ENCODE measurements at places on chromosomes 7 and 10.

GRCh38 chr7:34057956-34058355 is 152.6 kb downstream of the BMPER start:
- ATAC-seq: no peak

- ATAC-seq: no peak
Measured at GRCh38 chr7:22008087-22008486, 62.4 kb upstream of the CDCA7L start.

DNA sequence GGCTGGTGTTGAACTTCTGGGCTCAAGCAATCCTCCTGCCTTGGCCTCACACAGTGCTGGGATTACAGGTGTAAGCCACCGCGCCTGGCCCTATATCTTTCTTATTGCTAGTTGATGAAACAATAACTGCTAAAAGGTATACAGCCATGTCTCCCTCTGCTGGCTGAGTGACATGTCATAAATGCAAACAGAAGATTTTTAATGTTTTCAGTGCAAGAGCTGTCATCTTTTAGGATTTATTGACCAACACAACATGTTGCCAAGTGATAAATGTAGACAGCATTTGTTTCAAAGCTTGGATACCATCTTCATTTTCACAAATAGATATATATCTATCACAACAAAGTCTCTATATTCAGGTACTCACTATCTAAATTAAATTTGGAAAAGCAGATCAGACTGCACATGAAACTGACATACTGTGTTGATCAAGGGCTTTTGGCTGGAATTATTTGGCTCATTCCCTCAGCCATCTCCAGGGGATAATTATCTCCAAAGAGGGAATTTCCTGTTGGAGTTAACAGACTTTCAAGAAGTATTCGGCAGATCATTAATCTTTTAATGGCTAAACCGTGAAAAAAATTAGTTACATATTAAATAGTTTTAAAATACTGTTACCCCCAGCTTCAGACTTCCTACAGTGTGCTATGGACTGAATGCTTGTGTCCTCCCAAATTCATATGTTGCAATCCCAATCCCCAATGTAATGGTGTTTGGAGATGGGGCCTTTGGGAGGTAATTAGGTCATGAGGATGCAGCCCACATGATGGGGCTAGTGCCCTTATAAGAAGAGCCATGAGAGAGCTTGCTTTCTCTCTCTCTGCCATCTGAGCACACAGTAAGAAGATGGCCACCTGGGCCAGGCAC is 41.3 kb upstream of the SRPK2 start:
- peak; percentile 43 for ATAC-seq

DNA sequence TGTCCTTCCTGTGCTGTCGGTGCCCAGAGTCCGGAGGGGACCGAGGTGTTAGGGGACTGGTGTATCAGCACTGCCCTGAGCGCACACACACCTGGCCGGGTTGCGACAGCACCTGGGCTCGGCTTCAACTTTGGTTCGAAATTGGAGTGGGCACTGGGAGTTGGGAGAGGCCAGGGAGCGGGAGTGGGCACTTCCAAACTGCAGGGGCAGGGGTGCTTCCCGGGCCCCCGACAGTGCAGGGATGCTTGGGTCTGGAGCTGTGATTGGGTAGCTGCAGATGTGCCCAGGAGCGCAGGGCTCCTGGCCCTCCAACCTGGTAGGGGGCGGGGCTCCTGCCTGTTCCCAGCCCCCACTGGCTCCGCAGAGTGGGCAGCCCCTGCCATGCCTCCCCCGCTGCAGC is 7.7 kb downstream of the BBS9 start:
- ATAC-seq: no peak

DNA sequence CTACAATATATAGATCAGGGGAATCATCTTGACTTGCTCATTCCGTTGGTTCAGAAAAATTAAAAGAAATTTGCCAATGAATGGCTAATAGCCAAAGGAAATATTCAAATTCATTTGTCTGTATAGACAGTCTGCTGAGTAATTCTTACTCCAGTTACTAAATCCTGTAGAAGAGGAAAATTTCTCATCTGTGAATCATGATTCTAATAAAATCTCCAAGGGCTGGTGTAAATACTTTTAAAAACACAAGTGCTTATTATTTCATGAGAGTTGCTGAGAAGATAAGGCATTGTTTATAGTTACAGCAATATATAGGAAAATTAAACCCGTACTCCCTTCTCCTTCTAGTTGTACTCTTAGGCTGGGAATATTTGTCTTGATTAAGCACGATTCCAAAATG is 53.0 kb downstream of the WNT2 start:
- no peak for ATAC-seq

DNA sequence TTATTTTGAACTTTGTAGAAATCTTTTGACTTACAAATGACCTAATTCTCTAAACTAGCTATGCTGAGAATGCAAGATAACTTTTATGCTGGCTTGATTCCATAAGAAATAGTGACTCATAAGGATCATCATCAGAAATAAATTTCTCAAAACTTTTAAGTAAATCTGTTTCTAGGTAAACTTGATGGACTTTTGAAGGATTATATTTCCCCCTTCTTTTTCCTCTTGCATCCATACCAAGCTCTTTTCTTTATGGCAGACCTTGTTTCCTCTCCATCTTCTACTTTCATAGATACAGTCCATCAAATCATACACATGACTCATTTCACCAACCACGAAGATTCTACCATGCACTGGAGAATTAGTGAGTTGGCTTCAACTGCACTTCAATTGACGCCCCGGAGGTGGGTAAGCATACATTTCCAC is 336.3 kb downstream of the KCNMA1 start:
- no peak for ATAC-seq

GRCh38 chr10:31745612-31746376 is 182.8 kb downstream of the ARHGAP12 start:
- ATAC-seq: peak; percentile 44

GRCh38 chr10:74293686-74294371 is 142.8 kb downstream of the ADK start:
- no peak for ATAC-seq

GRCh38 chr7:128370491-128370890 is 9.0 kb upstream of the PRRT4 start:
- ATAC-seq: no peak

DNA sequence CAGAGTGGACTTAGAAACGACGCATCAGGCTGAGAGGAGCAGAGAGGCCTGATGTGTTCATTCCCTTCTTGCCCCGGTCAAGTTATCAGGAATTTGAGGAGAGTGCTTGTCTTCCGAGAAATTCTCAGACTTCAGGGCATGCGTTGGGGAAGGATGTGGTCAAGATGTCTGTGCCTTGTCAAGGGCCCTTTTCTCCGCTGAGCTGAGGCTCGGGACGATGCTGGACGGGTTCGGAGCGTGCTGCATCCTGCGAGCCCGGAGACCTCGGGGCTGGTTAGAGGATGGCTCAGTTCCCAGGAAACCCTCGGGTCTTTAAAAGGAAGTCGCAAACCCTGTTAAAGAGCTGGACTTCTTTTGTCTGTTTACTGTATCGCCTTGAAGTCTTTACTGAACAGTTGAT is 325.4 kb downstream of the ADARB2 start:
- no peak for ATAC-seq

DNA sequence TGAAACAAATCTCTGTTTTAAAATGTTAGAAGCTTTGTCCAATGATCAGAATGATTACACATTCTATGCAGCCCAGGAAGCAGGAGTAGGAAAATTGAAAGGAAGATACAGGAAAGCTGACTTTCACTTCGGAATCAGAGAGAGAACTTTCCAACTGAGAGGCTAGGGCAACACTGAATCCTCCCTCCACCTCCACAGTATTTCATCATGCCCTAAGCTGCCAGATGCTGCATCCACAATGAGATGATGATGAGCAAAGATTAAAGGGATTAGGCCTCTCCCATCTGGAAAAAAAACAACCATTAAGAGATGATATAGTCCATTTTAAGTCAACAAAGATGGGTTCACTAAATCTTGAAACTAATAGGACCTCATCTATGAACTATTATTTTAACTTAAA is 215.6 kb downstream of the GPR37 start:
- no peak for ATAC-seq

DNA sequence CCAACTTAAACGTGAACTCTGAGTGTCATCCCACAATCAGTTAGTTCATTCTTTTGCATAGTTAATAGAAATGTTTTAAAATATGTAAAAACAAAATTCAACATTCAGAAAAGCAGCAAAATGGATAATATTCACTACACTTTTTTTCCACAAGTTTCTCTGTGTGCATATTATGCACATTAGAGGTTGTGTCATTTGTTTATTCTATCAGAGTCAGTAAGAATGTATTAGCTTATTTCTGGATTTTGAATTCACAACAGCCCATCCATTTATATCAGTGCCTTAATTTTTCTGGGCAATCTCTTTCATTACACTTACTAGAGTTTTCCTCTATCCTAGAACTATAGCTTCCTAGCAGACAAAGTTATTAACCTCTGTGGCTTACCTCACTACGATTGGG is 432.7 kb upstream of the SEMA3A start:
- no peak for ATAC-seq

DNA sequence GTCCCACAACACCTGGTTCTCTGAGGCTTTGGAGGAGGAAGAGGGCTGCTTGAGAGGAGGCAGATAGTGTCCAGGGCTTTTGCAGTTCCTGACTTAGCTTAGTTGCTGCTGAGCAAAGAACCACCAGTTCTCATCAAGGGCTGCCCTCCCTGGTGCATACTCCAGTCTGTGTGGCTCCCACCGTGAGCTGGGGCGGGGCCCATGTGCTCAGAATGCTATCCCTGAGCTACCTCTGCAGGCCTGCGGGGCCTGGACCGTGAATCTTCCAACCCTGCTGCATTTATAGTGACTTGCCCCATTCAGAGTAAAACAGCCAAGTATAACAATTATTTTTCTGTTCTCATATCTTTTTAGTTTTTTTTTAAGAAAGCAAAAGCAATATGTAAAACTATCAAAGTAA is 49.2 kb downstream of the TACR2 start:
- no peak for ATAC-seq

DNA sequence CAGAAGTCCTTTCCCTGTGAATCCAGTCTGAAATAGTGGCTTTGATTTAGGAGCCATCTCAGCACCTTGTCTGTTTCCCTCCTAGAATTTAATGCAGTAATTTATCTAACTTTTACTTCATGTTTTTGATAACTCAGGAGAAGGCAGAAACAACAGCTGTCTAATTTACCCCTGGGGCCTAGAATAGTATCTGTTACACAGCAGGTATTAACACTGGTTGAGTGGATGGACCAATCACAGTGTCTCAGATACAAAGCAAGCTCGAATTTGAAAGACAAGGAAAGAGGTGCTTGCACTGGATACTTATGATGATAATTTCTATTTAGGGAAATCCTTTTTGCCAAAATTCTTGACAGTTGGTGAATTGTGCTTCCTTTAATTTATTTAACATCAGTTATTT is 23.4 kb downstream of the CHRM2 start:
- no peak for ATAC-seq

GRCh38 chr10:89122433-89123051 is 84.6 kb downstream of the CH25H start:
- ATAC-seq: no peak

DNA sequence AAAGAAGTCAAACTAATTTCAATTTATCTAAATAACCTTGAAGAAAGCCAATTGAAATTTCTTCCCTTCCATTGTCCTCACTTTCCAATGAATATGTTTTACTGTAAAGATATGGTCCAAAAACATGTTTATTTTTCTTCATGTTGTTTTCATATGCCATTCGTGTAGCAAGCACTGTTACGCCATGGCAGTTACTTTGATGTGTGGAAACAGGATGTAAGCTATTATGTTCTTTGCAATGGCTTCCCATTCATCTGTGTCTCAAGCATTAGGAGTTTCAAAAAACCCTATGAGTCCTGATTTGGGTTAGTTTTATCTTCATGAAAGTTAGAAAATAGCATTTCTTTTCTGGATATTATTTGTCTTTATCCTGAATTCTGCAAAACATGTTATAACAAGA is 31.0 kb downstream of the GPR141 start:
- ATAC-seq: no peak

DNA sequence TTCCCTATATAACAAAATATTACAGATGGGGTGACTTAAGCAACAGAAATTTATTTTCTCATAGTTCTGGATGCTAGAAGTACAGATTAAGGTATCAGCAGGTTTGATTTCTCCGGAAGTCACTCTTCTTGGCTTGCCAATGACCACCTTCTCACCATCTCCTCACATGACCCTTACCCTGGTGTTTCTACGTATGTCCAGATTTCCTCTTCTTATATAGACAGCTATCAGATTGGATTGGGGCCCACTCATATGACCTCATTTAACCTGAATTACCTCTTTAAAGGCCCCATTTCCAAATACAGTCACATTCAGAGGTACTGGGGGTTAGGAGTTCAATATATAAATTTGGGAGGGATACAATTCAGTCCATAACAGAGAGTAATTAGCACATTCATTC is 17.0 kb upstream of the RAPGEF5 start:
- ATAC-seq: no peak

- ATAC-seq: peak; percentile 61
Measured at GRCh38 chr7:157633465-157634185, 296.8 kb downstream of the DNAJB6 start.

DNA sequence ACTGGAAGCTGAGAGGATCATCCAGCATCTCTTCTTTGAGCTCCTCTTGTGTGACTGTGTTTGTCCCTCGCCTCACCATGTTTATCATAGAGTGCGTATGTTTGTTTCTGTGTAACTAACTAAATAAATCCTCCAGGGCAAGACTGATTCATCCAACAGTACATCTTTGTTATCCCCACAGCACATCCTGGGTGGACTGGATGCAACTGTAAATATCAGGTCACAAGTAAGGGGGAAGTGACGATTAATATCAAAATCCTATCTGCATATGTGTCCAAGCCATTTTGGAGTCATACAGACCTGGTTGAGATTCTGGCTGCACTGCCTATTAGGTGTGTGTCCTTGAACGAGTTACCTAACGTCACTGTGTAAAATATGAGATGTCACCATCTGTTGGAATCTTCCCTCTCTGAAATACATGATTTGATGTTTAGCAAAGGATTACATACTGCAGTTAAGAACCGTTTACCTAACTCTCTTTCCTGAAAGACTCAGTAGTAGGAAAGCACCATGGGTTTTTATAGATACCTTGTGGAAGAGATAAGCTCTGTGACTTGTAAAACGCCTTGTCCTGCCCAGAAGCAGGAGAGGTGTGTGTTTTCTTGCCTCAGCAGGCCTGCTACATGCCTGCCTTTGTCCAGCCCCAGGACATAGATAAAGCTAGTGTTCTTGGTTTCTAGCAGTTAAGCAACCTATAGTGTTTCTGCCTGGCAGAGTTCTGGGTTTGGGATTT is 25.8 kb downstream of the WBP1L start:
- no peak for ATAC-seq

GRCh38 chr10:65275296-65275695 is 1650.5 kb upstream of the LRRTM3 start:
- no peak for ATAC-seq

DNA sequence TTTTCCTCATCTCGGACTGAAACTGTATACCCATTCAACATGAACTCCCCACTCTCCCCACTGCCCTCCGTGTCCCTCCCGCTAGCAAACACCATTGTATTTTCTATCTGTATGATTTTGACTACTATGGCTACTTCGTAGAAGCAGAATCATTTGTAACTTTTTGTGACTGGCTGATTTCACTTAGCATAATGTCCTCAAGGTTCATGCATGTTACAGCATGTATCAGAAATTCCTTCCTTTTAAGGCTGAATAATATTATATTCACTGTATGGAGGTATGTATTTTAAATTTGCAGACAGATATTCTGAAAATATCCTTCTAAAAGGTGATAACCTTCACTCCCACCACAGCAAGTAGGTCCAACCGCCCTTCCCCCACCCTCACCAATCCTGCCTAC is 42.9 kb upstream of the MMD2 start:
- ATAC-seq: no peak

- peak; percentile 24 for ATAC-seq
Measured at GRCh38 chr7:114008696-114009095, 89.9 kb upstream of the PPP1R3A start.

GRCh38 chr7:127821146-127821545 is 169.2 kb downstream of the SND1 start:
- ATAC-seq: no peak
